ENCODE measurements at places on chromosomes 1 and 21.
A peak's percentile ranks its signal among the peaks of the same experiment; 100 is the strongest.

DNA sequence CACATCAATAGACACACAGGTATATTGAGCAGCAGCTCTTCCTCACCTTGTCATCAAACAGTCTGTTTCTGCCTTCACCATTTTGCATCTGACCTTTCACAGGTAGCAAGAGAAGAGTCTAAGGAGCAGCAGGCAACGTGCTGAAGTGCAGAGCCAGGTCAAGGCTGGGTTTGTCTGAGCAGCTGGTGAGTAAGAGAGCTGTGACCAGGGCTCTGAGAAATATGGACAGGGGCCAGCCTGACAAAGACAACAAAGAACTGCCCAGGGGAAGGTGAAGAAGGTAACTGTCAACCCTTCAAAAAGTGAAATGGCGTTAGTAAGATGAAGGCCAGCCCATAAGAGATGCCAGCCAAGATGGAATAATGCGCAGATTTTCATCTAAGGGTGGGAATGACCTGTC, 58.9 kb upstream of the LRRC8D start:
- DNase-seq = no peak

DNA sequence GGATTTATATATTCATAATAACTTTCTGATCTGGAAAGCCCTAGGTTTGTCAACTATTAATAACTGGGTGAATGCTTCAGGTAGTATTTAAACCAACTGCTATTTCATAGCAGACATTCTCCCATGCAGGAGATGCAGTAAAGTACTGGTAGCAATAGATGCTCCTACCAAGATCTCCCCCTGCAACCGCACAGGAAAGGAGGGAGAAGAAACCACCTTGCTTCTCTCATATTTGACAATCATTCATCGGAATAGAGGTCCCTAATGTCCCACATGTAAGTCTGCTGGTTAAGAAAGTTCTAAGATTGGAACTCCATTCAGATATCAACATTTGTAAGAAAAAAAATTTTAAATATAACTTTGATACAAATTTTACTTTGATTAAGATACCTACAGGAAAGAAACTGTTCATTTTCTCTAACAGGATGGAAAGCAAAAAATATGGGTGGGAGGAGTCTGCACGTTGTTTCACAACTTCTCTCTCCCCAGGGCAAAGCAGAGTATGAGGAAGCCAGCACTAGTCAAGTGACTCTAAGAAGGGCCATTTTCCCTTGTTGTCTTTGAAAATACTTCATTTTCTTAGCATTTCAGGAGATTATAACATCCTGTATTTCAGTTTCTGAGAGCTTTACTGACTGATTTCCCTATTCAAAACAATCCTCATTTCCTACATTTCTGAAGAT, at the start of gene PYHIN1:
Gene PYHIN1 (plus strand): TSS at position 498 of the 683 bp plus-strand sequence. CDS start 5,359 bp downstream, outside the sequence.
- DNase-seq = no peak

DNA sequence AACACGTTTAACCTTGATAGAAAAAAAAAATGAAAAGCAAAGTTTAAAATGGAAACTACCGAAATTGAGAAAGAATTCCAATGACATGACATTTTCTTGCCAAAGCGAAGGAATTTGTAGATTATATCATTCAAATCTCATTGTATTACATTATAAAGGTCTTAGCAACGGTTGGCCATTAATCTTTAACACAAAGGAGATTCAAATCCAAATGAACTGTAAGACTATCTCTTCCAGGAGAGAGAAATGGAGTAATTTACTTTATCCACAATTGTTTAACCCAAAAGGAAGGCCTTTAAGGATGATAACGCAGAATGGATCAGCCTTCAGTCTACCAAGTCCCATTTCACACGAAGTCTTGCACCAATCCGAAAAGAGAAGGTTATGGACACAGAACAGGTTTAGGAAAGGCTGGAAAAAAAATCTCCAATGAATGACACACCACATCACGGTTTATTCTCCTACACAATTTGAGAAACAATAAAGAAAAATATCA, 1.5 kb downstream of the ENAH start:
- DNase-seq = no peak

DNA sequence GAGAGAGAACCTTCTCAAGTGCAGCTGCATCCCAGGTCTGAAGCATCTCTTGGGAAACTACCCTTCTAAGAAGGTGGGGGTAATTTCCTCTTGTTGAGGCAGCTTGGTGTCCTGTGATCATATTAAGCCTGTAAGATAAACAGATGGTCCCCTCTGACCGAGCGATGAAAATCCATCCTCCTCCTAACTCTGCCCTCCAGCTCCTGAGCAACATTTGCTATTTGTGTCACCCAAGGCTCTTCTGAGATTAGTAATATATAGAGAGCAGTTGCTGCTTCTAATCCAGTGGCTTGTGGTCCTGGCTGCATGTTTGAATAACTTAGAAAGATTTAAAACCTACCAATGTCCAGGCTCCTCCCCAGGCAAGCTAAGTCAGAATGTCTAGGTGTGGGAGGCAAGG, 123.7 kb downstream of the DISC1 start:
- no peak for DNase-seq

- DNase-seq = no peak
These were observed 167.6 kb downstream of the RHOU start for GRCh38 chr1:228902781-228903433.

DNA sequence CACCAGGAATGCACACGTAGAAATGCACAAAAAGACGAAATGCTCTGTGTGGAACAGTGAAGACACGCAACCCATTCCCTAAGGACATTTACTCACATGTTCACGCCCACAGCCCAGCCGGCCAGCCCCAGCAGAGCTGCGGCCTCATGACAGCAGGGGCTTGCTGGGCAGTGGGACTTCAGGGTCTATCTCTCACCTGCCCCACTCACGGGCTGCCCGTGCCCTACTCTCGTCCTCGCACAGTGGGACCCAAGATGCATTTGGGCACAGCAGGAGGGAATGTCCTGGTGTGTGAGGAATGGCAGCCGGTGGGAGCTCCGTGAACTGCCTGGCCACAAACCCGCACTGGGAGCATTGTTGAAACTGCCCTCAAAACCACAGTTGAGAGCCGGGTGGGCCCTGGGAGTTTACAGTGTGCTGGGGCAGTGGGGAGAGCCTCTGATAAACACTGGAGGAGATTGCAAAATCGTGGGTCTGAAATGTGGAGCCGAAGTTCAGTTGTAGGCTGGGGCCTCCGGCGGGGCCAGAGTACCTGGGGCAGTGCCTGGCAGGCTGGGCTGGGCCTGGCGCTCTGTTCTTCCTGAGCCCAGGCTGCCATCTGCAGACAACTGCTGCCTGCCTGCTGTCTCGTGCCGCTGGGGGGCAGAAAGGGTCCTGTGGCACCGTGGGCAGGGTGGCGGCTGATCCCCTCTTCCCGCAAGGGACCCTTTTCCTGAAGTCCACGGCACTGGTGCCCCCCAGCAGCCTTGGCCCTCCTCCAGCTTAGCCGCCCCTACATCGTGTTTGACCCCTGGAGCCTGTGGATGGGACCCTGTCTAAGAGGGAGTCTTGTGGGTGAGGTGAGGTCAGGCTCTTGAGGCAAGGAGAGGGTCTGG, 20.7 kb upstream of the POFUT2 start:
- no peak for DNase-seq

DNA sequence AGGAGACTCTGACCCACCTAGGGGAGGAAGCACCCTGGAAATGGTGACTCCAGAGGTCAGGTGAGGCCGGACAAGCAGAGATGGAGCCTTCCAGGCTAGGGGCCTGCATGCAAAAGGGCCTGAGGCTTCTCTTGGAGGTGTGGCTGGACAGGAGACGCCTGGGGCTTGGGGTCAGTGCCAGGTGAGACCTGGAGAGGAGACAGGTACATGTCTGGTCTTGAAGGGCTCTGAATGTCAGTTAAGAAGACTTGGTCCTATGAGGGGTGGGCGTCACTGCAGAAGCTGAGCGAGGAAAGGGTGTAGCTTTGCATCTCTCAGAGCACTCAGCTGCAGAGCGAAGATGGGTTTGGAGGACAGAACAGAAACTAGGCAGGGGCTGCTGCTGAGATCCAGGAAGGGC, 14.3 kb downstream of the LRP8 start:
- no peak for DNase-seq

DNA sequence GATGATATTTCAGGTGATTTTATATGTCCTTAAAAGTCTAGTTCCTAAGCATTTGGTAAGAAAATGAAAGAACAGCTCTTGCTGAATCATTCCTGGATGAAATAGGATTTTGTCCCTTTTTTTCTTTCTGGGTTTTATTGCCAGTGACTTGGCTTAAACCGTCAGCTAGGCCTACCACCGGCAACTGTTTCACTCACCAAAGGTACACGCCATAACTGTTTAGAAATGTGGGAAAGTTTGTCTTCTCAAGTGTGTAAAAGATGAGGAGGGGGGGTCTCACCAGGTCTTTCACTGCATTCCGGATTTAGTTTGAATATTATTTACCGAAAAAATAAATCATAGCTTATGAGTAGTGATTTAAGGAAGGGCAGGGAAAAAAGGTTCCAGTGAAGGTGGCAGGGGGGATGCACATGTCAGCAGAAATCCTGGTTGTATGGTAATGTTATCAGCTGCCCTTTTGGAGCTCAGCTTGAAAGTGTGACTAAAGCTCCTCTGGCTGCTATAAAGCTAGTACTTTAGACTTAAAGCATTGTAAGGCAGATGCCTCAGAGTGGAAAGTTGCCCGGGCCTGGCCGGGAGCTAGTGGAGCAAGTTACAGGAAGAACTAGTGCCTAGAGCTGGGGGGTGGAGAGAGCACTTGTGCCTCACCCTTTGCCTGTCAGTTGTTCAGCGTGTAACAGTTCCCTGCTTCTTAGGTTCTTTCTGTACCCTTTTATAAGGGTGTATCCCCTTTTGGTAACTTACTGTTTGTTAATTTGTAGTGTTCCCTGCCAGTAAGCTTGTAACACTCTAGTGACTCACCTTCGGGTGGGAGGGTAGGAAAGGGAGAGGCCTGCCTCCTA, 3.1 kb downstream of the ATP1A1 start:
- DNase-seq = peak; percentile 50

GRCh38 chr1:93798291-93798690, 80.7 kb downstream of the DNTTIP2 start:
- no peak for DNase-seq

DNA sequence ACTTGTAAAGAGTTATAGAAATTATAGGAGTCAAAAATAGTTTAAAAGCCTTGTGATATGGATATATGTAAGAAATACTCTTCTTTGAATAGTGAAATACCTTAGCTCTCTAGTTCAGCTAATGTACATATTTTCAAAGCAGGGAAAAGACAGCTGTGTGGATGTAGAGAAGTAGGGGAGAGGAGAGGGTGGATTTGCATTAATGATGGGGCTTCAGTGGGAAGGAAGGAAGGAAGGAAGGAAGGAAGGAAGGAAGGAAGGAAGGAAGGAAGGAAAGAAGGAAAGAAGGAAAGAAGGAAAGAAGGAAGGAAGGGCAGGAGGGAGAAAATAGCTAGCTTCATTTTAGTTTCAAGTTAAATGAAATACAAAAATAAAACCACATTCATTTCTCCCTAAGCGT, 62.4 kb upstream of the RGS1 start:
- DNase-seq = no peak

DNA sequence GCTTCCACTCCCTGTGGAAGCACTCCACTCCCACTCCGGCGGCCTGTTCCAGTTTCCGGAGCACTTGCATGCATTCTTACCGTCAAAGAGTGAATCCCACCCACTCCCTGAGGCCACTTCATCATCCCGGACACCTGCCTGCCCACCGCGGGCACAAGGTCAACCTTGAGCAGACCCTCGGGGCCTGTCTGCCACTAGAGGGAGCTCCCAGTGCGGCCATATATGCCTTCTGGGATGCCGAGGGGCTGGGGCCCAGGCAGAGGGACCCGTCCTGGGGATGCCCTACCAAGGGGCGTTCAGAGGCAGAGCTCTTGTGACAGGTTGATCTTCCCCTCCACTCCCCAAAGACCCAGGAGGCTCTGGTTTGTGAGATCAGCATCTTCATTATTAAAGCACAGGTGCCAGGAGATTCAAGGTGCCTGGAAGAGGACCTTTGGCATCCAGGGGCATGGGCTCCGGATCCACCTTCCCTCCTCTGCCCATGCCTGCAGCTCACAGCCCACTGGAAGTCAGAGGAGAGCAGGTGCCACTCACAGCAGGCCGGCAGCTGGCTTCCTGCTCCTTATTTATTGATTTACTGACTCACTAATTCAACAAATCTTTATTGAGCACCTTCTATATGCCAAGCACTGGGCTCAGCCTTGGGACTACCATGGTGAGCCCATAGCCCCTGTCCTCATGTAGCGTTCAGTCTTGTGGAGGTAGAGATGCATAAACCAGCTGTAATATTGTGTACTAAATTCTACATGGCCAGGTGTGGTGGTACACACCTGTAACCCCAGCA, 47.3 kb downstream of the UBIAD1 start:
- peak; percentile 67 for DNase-seq

DNA sequence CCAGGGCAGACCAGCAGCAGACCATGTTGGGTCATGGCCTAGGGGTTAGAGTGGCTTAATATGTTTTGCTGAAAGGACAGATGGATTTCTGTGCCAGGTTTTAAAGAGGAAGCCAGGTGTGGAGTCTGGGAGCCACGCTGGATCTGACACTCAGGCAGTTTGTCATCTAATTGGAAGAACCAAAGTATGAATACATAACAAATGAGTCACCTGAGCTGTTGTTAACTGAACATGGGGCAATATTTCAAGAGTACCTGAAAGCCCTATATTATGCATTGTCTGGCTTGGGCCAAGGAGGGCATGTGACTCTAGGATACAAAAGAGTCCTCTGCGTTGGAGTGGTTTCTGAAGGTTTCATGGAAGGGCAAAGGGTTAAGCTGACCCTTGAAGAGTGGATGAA, 70.6 kb downstream of the LMO4 start:
- no peak for DNase-seq

GRCh38 chr1:155499953-155500639, 62.5 kb downstream of the ASH1L start:
- DNase-seq = no peak

GRCh38 chr1:151472856-151473731, 13.8 kb upstream of the POGZ start:
- no peak for DNase-seq

- no peak for DNase-seq
These were observed 86.5 kb downstream of the VPS13D start for GRCh38 chr1:12316331-12316730.

DNA sequence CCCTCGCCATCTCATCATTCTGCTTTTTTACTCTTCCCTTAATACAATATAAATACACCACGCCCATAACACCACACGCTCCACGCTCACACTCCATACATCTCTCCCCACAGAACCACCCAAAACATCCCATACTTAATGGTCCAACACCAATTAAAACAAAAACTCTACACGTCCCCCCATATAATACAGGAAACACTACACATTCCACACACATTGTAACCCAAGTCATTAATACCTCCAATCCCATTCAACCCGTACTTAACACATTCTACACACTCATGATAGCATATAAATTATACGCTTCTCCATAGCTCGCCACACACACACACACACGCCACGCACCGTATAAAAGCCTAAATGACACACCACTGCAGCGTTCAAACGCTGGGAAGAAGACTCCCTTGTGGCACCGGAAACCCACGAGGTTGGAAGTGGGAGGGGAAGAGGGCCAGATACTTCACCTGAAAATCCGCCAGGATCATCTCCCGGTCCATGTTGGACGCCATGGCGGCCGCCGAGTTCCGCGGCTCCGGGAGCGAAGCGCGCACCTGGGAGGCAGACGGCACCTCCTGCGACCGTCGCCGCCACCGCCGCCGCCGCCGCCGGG, 659 bp downstream of the FAF1 start:
- DNase-seq = no peak

GRCh38 chr1:10211805-10212410, 1.5 kb downstream of the KIF1B start:
- DNase-seq = no peak

All from activated naive CD4-positive, alpha-beta T cell treated with anti-CD3 and anti-CD28 coated beads, Interleukin-2, amount 50 U/mL, for 72 hours (primary cell).